ENCODE measurements at places on chromosomes 13 and 19.

- DNase-seq = no peak
These were observed 868.9 kb upstream of the SLC10A2 start for GRCh38 chr13:103935117-103935516.

DNA sequence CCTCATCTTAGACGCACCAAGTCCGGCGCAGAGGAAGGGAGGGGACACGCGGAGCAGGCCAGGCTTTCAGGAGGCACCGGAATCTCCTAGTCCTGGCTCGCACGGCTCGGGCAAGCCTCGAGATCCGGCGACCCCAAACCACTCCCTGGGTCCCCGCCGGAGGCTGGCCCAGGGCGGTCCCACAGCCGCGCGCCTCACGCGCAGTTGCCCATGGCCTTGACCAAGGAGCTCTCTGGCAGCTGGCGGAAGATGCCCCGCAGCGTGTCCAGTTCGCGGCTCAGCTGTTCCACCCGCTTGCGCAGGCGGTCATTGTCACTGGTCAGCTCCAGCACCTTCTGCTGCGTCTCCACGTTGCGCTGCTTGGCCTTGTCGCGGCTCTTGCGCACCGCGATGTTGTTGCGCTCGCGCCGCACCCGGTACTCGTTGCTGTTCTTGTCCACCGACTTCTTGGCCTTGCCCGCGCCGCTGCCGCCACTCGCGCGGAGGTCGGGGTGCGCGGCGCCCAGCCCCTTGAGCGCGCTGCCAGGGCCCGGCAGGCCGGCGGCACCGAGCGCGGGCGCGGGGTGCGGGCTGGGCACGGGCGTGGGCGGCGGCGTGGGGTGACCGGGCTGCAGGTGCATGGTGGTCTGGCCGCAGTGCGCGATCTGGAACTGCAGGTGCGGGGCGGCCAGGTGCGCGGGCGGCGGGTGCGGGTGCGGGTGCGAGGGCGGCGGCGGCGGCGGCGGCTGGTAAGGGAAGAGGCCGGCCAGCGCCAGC lies 1.0 kb downstream of the CEBPA start:
- no peak for DNase-seq

DNA sequence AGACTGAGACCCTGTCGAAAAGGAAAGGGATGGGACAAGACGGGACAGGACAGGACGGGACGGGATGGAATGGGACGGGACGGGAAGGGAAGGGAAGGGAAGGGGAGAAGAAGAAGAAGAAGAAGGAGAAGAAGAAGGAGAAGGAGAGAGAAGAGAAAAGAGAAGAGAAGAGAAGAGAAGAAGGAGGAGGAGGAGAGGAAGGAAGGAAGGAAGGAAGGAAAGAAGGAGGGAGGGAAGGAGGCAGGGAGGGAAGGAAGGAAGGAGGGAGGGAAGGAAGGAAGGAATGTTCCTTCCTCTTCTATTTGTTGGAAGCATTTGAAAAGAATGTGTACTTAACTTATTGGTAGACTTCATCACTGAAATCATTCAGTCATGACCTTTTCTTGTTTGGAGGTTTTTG lies 9.6 kb upstream of the SHFL start:
- DNase-seq = no peak

DNA sequence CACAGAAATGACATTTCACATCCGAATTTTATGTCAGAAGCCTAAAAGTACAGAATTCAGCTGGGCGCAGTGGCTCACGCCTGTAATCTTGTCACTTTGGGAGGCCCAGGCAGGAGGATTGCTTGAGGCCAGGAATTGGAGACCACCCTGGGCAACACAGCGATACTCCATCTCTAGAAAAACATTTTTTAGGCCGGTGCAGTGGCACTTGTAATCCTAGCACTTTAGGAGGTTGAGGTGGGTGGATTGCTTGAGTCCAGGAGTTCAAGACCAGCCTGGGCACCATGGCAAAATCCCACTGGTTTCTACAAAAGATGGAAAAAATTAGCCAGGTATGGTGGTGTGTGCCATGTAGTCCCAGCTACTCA lies 15.3 kb downstream of the NOP53 start:
- DNase-seq = no peak

DNA sequence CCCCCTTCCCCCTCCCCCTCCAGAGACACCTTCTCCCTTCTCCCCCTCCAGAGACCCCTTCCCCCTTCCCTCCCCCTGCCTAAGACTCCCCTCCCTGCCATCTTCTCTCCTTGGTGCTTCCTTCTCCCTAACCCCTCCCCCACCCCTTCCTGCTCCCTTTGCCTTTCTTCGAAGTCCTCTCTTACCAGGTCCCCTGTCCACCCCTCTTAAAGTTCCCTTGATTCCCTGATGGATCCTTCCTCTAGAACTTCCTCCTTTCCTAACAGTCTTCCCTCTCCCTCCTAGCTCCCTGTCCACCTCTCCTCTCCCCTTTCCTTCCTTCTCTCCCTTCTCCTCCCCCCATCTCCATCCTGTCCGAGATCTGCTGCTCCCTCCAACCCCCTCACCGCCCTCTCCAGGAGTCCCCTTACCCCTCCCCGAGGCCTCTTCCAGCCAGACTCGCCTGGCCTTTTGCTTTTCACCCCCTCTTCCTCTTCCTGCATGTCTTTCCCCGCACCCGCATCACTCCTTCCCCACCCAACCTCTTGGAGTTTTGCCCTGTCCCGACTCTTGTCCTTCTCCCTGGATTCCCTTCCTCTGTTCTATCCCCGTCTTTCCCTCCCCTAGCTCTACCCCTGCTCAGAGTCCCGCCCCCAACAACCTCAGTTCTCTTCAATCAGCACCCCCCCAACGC lies 3.1 kb downstream of the TNFSF9 start:
- DNase-seq = no peak

GRCh38 chr13:112726016-112726767 lies 36.4 kb downstream of the ATP11A start:
- no peak for DNase-seq

DNA sequence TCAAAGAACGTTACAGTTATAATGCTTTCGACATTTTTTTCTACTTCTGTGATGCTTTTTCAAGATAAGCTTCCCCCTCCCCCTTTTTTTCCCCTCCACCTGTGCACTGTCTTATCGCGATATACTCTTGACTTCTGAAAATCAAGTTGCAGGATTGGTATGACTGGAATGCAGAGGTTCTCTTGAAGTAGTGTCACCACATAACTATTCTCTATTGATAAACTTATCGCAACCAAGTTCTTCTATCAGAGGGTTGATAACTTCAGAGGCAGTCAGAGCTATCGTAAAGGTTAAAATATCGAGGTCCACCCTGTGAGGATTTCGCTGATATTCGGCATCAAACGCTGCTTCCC lies 820 bp downstream of the EID2 start:
- no peak for DNase-seq

- no peak for DNase-seq
These were observed 106.1 kb downstream of the DHRS12 start for GRCh38 chr13:51697855-51698254.

DNA sequence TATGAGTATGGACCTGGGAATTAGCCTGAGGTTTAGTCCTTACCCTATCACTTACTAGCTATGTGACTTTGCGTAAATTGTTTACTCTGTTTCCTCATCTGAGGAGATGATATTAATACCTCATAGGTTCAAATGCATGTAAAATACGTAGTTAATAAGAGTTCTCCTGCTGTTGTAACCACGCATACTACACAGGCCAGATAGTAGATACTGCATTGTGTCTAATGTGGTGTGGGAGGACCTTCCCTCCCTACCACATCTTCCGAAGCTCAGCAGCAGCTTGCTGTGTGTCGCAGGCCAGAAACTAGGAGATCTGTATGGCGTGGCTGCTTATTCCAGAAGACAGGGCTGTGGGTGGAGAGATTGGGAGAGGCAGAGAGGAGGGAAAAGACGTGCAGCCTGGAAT lies 23.0 kb downstream of the GTF2F2 start:
- no peak for DNase-seq

DNA sequence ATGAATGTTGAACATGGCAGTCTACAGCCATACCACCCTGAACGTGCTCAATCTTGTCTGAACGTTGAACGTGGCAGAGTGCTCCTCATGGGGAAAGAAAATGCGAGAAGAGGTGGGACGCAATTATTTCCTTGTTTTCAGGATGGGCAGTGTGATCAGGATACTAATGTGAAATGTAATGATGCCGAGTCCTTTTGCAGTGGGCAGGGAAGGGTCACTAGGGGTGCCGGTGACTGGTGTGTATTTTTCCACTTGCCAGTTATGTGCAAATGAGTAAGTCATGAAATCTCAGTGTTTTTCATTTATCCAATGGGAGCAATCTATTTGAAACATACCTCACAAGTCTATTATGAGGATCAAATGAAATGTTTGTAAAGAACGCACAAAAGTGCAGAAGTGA lies 84.8 kb downstream of the LNX2 start:
- no peak for DNase-seq

DNA sequence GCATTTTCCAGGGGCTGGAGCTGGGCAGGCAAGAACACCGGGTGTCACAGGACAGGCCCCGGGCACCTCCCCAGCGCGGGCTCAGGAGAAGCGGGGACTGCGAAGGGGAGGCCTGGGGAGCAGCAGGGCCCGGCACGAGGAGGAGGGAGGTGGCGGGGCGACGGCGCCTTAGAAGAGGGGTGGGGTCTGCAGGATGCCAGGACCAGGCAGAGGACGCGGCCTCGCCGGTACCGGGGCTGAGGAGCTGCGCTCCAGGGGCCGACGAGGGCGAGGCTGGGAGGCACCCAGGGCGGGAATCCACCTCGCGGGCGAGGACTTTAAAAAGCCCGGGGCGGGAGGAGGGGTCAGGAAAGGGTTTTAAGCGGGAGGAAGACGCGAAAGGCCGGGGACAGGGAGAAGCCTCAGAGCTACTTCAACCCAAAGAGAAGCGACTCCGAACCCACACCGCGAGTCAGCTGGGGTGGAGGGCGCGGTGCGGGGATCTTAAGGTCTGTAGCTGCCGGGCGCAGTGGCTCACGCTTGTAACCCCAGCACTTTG lies 665 bp downstream of the ZNF347 start:
- peak; percentile 2 for DNase-seq

DNA sequence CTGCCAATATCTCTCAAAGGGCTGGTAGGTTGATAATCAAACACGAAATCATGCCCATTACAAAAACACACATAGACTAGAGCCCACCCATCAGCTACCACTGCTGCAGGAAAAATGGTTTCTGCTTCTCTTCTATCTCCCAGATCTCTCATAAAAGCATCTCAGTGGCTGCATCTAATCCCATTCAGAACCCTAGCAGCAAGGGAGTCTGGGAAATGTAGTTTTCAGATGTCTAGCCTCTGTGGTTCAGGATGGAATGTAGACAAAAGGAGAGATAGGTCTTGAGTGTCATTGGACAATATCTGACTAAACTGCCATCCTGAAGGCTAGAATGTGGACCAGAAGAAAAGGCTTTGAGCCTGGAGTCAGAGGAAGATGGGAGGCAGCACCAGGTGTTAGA lies 32.1 kb downstream of the RDH8 start:
- no peak for DNase-seq

DNA sequence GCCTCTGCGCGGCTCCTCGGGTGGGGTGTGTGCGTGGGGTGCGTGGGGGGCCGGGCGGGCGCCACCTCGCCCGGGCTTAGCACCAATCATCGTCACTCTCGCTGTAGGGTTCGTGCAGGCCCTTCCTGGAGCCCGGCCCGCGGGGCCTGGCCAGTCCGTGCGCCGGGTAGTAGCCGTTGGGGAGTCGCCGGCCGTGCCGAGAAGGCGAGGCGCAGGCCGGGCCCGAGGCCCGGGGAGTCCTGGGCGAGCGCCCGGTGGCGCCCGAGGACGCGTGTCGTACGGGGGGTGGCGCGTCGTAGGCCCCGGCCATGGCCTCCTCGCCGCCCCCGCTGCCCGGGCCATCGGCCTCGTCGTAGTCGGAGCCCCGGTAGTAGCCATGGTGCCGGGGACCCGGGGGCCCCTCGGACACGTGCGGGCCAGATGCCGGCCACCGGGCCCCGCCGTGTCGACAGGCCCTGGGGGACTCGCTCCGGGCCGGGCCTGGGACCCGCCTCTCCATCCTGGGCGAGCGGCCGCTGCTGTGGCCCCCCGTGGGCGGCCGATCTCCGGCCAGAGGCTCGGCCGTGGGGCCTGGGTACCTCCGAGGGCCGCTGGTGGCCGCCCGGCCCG lies 57.1 kb downstream of the IER2 start:
- DNase-seq = no peak

GRCh38 chr19:13029893-13030292 lies 34.6 kb downstream of the NFIX start:
- no peak for DNase-seq

DNA sequence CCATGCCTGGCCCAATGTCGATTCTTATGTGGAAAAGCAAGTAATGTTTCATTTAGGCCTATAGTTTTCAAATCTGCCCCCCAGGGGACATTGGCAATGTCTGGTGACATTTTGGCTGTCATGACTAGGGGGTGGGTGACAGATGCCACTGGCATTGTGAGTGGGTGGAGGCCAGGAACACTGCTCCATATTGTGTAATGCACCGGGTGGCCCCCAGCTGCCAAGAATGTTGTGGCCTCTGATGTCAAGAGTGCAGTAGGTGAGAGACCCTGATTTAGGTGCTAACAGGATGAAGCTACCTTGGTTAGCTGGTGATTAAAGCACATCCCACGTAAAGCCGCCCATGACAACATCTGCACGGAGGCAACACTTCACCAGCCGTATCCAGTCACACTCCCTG lies 10.8 kb downstream of the C19orf44 start:
- DNase-seq = no peak

GRCh38 chr19:30014770-30015169 lies 72.7 kb downstream of the URI1 start:
- DNase-seq = no peak

GRCh38 chr13:107342747-107343146 lies 774.8 kb upstream of the ARGLU1 start:
- DNase-seq = no peak

- peak; percentile 6 for DNase-seq
These were observed 30.1 kb downstream of the WDFY2 start for GRCh38 chr13:51614350-51614786.

- DNase-seq = peak; percentile 77
These were observed 7.7 kb upstream of the TMEM161A start for GRCh38 chr19:19145684-19146608.

- no peak for DNase-seq
These were observed 14.6 kb downstream of the SUGP1 start for GRCh38 chr19:19305696-19306095.

GRCh38 chr13:26249551-26249950 lies 4.4 kb upstream of the CDK8 start:
- DNase-seq = no peak

DNA sequence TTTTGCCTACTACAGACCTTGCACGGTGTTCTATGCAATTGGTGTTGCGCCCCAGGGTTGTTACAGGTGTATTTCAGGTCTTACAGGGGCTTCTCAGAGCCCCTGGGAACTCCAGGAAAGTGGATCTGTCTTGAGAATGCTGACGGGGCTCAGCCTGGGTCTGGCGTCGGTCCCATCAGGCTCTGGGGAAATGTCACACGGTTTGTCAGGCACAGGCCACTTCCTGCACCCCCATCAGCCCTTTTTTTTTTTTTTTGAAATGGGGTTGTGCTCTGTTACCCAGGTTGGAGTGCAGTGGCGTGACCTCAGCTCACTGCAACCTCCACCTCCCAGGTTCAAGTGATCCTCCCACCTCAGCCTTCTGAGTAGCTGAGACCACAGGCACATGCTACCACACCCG lies 13.2 kb downstream of the CLEC4G start:
- no peak for DNase-seq

GRCh38 chr19:50693064-50693975 lies 26.3 kb downstream of the SHANK1 start:
- no peak for DNase-seq

Data from activated effector memory CD4-positive, alpha-beta T cell treated with Interleukin-2 at 50 U/mL for 16 hours (primary cell).